MCF 10A (cell line): ENCODE measurements at places on chromosomes 1 and 21. TPM values are rescaled to one million over a fixed set of nuclear protein-coding genes. Genes with fewer than 3 reads are reported as not detected.

GRCh38 chr1:18486195-18486594, 5.5 kb downstream of the KLHDC7A start:
- H3K4me3 ChIP-seq = no peak overlapping the region
- peaks cover 11% of the 10 kb centered on the region for H3K27me3 ChIP-seq
- no peak for DNase-seq
- no peaks in the 10 kb centered on the region for H3K36me3 ChIP-seq
- no peaks in the 10 kb centered on the region for H3K4me1 ChIP-seq

GRCh38 chr21:16651956-16652355, 860.9 kb upstream of the CXADR start:
- DNase-seq = no peak
- H3K4me1 ChIP-seq = no peaks in the 10 kb centered on the region
- H3K27ac ChIP-seq = no peak overlapping the region

DNA sequence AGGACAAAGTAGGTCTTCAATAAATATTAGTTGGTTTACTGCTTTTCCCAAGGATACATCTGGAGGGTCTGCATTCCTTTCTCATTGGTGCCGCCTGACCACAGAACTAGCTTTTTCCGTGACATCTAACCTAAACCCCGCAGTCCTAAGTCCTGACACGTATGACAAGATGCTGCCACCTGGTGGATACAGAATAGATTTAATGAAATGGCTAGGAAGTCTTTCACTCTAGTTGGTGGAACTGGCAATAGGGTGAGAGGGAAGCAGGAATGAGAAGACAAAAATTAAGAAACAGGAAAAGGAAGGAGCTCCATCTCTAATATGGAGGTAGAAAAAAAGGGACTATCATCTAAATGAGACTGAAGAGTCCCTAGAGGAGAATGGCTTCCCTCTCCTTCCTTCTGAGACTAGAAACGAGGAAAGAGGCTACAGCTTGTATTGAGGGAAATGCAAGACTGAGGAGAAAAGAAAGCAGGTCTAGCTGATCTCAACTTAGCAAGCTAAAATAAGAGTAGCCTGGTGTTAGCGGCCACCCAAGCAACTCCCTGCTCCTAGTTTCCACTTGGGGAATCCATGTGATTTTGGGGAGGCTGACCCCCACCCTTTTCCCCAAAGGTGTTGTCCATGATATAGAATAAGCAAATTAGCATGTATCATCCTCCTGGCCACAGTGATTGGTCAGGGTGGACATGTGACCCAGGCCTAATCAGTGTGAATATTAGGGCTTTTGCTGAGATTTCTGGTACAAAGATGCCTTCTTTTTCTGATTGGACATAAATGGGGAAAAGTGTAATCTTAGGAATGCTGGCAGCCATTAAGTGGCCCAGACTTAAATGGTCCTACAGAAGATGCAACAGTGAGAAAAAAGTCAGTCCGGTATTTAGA, 5.9 kb downstream of the RFX5 start:
- H3K27ac ChIP-seq = no peak overlapping the region
- peaks cover 10% of the 10 kb centered on the region for H3K36me3 ChIP-seq
- peak; percentile 94 for DNase-seq
- no peaks in the 10 kb centered on the region for H3K27me3 ChIP-seq
- no peak overlapping the region for H3K4me3 ChIP-seq

- H3K4me1 ChIP-seq = peaks cover 21% of the 10 kb centered on the region
- no peaks in the 10 kb centered on the region for H3K36me3 ChIP-seq
- DNase-seq = no peak
- no peaks in the 10 kb centered on the region for H3K27me3 ChIP-seq
Measured at GRCh38 chr1:211742272-211742671, 66.9 kb upstream of the NEK2 start.

DNA sequence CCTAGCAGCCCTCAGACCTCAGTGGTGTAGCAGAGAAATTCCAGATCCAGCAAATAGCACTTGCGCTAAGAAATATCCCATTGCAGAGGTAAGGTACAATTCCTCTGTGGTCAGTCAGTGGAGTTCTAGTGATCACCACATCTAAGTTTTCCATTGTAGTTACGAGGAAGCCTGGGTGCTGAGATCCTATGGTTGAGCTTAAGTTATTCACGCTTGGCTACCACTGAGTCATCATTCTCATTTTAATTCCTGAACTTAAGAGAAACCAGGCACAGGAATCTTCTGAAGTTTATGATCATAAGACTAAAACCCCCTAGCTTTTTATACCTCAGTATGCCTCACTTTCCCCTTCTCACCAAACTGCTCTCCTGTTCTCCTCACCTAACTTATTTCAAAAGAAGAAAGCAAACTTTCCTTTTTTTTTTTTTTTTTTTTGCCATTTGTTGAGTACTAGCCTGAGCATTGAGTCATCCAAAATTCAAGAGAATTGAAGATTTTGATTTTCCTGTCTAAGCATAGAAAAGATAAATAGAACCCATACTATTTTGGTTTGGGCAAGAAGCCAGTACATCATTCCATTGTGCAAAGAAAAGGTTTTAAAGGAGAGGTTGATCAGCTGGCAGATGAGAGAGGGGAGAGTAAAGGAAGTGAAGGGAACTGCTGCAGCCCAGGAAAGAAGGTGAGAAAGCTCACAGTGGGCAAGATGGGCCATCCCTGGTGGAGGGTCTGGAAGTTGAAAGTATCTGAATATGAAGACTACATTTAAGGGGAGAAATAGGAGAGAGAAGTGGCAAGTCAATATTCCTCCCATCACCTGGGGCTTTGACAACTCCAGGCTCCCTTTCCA, 39.9 kb downstream of the SERBP1 start:
- no peak for DNase-seq
- no peak overlapping the region for H3K4me3 ChIP-seq
- peaks cover 24% of the 10 kb centered on the region for H3K36me3 ChIP-seq
- no peaks in the 10 kb centered on the region for H3K27me3 ChIP-seq

GRCh38 chr1:54052431-54052933, 522 bp downstream of the TMEM59 start:
- H3K4me1 ChIP-seq = peaks cover 10% of the 10 kb centered on the region
- peak; percentile 45 for DNase-seq
- no peaks in the 10 kb centered on the region for H3K27me3 ChIP-seq
- peaks cover 6% of the 10 kb centered on the region for H3K36me3 ChIP-seq
- H3K4me3 ChIP-seq = no peak overlapping the region

GRCh38 chr21:32333953-32334673, 35.5 kb downstream of the MRAP start:
- H3K27me3 ChIP-seq = no peaks in the 10 kb centered on the region
- DNase-seq = no peak
- H3K4me1 ChIP-seq = no peaks in the 10 kb centered on the region

DNA sequence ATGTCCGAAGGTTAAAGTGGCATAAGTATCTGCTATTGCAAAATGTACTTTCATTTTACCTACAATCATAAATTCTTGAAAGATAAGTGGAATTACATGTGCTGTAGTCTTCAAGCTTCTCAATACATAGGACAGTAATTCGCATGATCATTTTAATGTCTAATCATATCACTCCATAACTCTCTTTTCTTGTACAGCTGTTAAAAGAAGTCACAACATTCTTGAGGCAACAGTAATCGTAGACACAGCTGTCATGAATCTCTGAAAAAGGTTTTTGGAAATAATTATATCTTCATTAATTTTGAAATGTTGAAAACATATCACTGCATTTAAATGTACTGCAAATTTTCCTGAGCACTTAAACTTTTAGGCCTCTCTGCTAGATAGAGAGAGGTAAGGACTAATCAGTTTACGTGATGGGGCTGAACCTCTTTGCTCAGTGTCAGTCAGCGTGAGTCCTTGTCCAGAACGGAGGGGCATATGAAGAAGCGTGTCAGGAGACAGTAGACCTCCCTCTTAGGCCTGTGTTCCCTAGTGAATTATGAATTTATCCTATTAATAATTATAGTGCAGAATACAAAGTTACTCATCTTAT, 133.4 kb downstream of the NEK7 start:
- peaks cover 17% of the 10 kb centered on the region for H3K4me1 ChIP-seq
- no peak overlapping the region for H3K27ac ChIP-seq
- H3K4me3 ChIP-seq = no peak overlapping the region

GRCh38 chr21:35050348-35051286, 1.5 kb upstream of the RUNX1 start:
- peaks cover 51% of the 10 kb centered on the region for H3K4me1 ChIP-seq
- peak overlapping the region; percentile 83 for H3K27ac ChIP-seq
- H3K27me3 ChIP-seq = no peaks in the 10 kb centered on the region
- H3K36me3 ChIP-seq = no peaks in the 10 kb centered on the region
- no peak overlapping the region for H3K4me3 ChIP-seq
- DNase-seq = no peak

- no peak overlapping the region for H3K4me3 ChIP-seq
- no peak for DNase-seq
- peaks cover 52% of the 10 kb centered on the region for H3K4me1 ChIP-seq
Measured at GRCh38 chr1:185568155-185569123, 165.8 kb upstream of the HMCN1 start.

DNA sequence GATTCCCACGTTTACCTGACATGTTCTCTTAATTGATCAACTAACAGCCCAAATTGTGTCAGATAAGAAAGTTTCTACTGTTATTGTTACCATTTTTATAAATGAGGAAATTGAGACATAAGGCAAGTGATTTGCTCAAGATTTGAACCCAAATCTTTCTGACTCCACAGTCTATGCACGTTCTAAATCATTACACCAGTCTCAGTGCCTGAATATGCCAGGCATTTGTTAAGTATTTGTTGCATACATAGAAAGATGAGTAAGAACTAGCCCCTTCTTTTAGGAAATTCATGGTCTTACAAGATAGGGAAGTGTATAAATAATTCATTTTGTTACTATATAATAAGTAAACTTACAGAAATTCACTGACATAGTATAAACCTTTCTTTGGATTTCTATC, 7.1 kb upstream of the CD101 start:
- DNase-seq = no peak
- H3K27ac ChIP-seq = no peak overlapping the region
- H3K4me3 ChIP-seq = no peak overlapping the region
- H3K4me1 ChIP-seq = peaks cover 42% of the 10 kb centered on the region

- H3K36me3 ChIP-seq = peaks cover 9% of the 10 kb centered on the region
- H3K27me3 ChIP-seq = no peaks in the 10 kb centered on the region
- peak; percentile 78 for DNase-seq
- H3K4me3 ChIP-seq = no peak overlapping the region
Measured at GRCh38 chr1:211352985-211353515, 26.4 kb downstream of the TRAF5 start.

GRCh38 chr1:154962156-154962749, 671 bp upstream of the PYGO2 start:
- H3K4me3 ChIP-seq = peak overlapping the region; percentile 73
- H3K27ac ChIP-seq = peak overlapping the region; percentile 33
- H3K36me3 ChIP-seq = peaks cover 76% of the 10 kb centered on the region
- DNase-seq = peak; percentile 46
- H3K27me3 ChIP-seq = no peaks in the 10 kb centered on the region

DNA sequence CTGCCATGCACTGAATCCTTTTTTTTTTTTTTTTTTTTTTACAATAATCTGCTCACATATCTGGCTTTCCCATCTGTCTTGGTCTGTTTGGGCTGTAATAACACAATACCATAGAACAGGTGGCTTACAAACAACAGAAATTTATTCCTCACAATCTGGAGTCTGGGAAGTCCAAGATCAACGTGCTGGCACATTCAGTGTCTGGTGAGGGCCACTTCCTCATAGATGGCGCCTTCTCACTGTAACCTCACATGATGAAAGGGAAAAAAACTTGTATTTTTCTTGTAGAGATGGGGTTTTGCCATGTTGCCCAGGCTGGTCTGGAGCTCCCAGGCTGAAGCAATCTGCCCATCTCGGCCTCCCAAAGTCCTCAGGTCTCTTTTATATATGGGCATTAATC, 13.0 kb upstream of the PARP1 start:
- no peak overlapping the region for H3K4me3 ChIP-seq
- H3K27me3 ChIP-seq = no peaks in the 10 kb centered on the region
- H3K36me3 ChIP-seq = no peaks in the 10 kb centered on the region
- H3K4me1 ChIP-seq = no peaks in the 10 kb centered on the region
- H3K27ac ChIP-seq = no peak overlapping the region

- no peak overlapping the region for H3K27ac ChIP-seq
- H3K27me3 ChIP-seq = no peaks in the 10 kb centered on the region
Measured at GRCh38 chr21:33578959-33579542, 9.4 kb downstream of the DONSON start.

DNA sequence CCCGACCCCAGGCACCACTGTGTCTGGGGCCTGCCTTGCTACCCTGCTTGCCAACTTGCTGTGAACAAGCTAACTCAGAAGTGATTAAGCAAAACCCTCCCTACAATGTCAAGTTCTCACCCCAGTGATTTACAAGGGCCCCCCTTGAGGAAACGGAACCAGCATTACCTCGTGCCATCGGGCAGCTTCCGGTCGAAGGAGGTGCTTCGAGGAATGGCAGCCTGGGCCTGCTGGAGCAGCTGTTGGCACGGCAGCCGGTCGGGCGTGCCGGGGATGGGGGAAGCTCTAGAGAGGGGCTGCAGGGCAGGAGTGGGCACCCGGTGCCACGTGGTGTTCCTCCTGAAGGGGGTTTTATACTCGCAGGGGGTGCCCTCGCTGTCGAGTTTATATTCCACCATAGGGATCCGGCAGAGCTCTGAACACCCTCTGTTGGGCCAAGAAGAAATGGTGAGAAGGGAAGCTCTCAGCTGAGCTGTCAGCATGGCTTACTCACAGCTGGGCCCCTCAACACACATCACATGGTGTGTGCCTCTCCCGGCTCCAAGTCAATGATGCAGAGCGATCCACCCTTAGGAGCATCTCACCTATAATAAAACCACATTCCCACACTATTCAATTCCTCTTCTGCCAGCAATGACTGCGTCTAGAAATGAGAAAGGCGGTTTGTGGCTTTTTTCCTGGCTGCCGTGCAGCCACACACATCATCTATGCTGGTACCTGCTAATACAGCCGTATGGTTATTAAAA, 184.4 kb downstream of the SIPA1L2 start:
- no peak overlapping the region for H3K27ac ChIP-seq
- no peak overlapping the region for H3K4me3 ChIP-seq
- DNase-seq = no peak
- peaks cover 4% of the 10 kb centered on the region for H3K4me1 ChIP-seq
- H3K27me3 ChIP-seq = no peaks in the 10 kb centered on the region

GRCh38 chr21:38254970-38255369, 1.8 kb upstream of the KCNJ15 start:
- H3K4me1 ChIP-seq = peaks cover 10% of the 10 kb centered on the region
- H3K27ac ChIP-seq = no peak overlapping the region
- DNase-seq = peak; percentile 43
- H3K4me3 ChIP-seq = no peak overlapping the region

DNA sequence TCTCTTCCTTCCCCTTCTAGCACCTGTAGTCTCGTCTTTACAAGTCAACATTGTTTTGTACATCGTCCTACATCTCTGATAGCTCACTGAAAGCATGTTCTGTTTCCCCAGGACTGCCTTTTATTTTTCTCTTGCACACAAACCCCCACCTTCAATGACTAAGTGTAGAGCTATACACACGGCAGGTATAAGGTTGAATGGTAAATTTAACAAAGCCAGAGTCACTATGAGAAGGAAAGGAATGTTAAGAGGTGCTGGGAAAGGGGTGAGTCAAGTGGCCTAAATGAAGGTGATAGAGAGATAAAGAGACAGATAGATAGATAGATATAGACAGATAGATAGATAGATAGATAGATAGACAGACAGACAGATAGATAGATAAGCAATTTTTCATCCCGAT, 134.3 kb upstream of the ATP1B1 start:
- DNase-seq = no peak
- no peaks in the 10 kb centered on the region for H3K36me3 ChIP-seq
- H3K4me3 ChIP-seq = no peak overlapping the region
- no peak overlapping the region for H3K27ac ChIP-seq
- no peaks in the 10 kb centered on the region for H3K4me1 ChIP-seq
- H3K27me3 ChIP-seq = no peaks in the 10 kb centered on the region

The LCA5L gene
- 2.8 and 4.3 TPM in 2 replicates for total RNA-seq

The PRAMEF4 gene
- total RNA-seq = not detected in 2 replicates

The USP16 gene
- total RNA-seq = 28.0 and 39.3 TPM in 2 replicates

The NOS1AP gene
- total RNA-seq = 1.1 and 2.4 TPM in 2 replicates

The SGIP1 gene
- total RNA-seq = not detected in 2 replicates

The ILDR2 gene
- 0.42 TPM in 2 replicates for total RNA-seq

The CNR2 gene
- not detected in 2 replicates for total RNA-seq

The CELA2B gene
- not detected in 2 replicates for total RNA-seq

The AMY1C gene
- not detected in 2 replicates for total RNA-seq

The SYCP1 gene
- not detected in 2 replicates for total RNA-seq

The TEX38 gene
- total RNA-seq = not detected in 2 replicates
